ENCODE measurements at places on chromosomes 4 and X.

GRCh38 chr4:101211146-101211553 is 136.2 kb downstream of the PPP3CA start:
- DNase-seq = no peak

DNA sequence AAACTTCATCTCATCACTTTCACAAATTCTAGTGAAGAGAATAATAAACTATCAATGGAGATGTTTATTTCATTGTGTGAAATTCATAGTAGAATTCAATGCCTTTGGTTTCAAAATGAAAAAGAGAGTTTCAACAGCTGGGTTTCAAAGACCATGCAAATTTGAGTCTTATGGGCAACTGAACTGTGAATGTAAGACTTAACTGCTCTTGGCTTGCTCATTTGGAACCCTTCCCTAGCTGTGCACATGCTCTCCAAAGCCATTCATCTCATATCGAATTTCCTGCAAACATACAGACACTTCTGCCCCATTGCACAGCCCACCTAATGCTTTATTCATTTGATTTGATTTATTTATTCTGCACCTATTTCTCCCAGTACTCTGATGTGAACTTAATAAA is 154.5 kb downstream of the GRXCR1 start:
- DNase-seq = no peak

DNA sequence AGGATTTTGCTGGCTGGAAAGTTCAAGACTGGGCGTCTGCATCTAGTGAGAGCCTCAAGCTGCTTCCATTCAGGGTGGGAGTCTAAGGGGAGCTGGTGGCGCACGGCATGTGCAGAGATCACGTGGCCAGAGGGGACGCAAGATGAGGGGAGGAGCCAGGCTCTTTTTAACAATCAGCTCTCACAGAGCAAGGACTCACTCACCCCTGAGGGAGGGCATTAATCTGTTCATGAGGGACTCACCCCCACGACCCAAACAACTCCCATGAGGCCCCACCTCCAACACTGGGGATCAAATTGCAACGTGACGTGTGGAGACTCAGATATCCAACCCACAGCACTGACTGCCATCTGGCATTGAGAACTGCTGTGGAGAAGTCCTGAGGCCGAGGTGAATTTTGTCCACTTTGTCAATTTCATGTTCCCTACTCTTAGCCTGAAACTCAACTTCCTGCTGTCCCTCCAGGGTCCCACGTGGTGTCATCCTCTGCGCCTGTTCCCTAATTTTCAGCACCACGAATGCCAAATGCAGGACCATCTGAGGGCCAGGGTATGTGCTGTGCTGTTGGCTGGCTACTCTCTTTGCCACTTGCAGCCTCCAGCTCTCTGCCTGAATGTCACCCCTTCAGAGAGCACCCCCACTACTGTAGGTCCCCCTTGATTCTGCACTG is 5.6 kb downstream of the ZFP92 start:
- no peak for DNase-seq

DNA sequence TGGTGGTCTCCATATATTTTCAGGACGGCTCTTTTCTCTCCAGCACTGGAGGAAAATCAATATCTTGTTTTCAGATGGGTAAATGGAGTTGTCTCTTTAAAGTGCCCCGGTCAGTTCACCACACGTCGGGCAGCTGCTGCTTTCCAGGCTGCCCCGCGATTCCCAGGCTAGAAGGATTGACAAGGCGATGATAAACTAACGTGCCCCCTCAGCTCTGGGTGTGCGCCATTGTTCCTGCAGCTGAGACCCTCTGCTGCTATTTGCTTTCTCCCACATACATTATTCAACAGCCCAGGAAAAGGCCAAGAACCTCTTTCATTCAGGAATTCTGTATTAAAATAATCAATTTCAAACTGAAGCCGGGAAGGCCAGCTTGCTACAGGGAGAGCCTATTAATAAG is 254.5 kb downstream of the SOX3 start:
- no peak for DNase-seq

DNA sequence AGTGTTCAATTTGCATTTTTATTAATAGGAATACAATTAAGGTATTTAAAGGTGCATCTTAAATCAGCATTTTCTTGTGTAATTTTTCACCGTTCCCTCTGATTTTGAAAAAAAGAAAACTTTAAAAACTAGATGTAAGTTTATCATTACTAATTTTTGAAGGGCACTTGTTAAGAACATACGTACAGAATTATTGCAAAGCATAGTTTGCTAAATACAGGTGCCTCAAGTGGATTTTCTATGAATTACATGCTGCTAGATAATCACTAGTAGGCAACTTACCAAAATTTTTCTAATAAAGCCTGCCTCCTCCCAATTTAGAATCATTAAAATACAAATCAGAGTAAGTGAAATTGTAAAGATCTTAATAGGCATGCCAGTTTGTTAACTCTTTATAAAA is 8.5 kb downstream of the CNKSR2 start:
- no peak for DNase-seq

DNA sequence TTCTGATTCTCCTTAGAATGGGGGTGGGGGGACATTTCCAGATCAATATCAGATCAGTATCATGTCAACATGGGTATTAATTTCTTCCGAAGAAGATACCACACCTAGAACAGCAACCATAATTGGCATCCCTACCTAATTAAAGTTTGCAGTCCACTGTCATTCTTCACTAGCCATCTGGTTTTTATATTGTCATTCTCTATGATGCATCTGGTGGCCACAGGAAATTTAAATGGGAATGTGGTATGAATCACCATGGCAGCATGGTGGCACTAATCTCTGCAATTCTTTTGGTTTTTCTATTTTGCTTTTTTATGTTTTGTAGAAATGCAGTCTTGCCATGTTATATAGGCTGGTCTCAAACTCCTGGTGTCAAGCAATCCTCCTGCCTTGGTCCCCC is 16.6 kb upstream of the UBE2D3 start:
- no peak for DNase-seq

- DNase-seq = no peak
Measured at GRCh38 chr4:7663075-7663541, 228.4 kb upstream of the PSAPL1 start.

- DNase-seq = no peak
Measured at GRCh38 chrX:47515941-47516665, 33.1 kb upstream of the ZNF41 start.

DNA sequence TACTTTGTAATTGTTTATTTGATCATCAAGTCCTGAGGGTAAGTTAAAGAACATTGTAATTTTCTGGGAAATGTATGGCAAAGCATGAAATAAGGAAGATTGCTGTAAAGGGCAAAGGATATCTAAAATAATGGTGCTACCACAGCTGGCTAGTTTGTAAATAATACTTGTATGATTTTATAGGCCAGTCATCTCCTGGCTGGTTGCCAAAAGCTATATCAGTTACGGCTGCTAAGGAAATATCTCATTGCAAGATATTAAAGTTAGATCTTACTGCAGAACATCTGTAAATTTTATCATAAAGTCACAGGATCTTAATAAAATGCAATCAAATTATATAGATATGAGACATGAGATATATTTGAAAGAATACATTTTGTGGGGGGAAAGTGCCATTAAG is 150.8 kb upstream of the CXCL13 start:
- DNase-seq = no peak

- no peak for DNase-seq
Measured at GRCh38 chr4:48436318-48436717, 46.8 kb upstream of the SLC10A4 start.

DNA sequence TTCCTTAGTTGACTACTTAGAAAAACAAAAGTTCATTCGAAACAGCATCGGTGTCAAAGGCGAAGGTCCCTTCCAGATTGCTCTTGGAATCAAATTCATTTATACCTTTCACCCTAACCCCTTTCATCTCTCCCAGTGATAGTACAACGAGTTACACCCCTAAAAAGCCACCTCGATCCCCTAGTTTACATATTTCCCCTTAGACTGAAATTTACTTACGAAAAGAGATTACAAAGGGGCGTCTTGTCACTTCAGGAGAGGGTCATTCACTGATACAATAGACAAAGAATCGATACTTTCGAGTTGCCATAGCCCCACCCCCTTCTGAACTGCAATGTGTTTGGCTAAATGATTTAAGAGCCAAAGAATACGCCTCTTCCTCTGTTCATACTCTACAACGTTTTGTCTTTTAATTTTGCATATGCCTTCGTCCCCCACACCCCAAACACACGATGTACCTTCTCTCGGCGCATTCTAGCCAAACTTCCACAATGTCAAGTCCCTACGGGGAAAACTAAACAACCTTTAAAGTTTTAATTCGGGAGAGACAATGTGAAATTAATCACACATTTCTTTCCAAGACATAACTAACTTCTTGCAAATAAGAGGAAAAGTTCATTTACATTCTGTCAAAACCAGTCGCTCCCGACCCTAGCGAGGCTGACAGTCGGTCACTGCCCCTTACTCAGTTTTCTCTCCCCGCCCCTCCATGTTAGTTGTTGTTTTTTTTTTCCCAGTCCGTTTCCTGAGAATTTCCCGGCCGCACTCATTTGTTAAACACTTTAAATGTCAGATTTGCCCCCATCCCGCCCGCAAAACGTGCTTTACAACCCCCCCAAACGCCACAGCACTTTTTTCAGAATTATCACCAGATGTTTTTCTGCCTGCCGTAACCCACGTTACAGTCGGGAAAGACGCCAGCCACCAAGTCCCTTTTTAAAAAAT is 88.6 kb downstream of the HPRT1 start:
- no peak for DNase-seq

GRCh38 chrX:151688695-151689094 is 6.6 kb upstream of the PRRG3 start:
- no peak for DNase-seq

- no peak for DNase-seq
Measured at GRCh38 chrX:18981124-18981807, 2.6 kb downstream of the PHKA2 start.

GRCh38 chr4:165751882-165752281 is 121.2 kb upstream of the TLL1 start:
- DNase-seq = no peak

GRCh38 chr4:185398618-185399017 is 2.0 kb downstream of the ANKRD37 start:
- no peak for DNase-seq

GRCh38 chr4:86089053-86089452 is 270.8 kb downstream of the MAPK10 start:
- DNase-seq = no peak

GRCh38 chrX:143757887-143758286 is 37.3 kb upstream of the SPANXN2 start:
- DNase-seq = no peak

- DNase-seq = no peak
Measured at GRCh38 chrX:79161655-79162054, 17.2 kb downstream of the GPR174 start.

DNA sequence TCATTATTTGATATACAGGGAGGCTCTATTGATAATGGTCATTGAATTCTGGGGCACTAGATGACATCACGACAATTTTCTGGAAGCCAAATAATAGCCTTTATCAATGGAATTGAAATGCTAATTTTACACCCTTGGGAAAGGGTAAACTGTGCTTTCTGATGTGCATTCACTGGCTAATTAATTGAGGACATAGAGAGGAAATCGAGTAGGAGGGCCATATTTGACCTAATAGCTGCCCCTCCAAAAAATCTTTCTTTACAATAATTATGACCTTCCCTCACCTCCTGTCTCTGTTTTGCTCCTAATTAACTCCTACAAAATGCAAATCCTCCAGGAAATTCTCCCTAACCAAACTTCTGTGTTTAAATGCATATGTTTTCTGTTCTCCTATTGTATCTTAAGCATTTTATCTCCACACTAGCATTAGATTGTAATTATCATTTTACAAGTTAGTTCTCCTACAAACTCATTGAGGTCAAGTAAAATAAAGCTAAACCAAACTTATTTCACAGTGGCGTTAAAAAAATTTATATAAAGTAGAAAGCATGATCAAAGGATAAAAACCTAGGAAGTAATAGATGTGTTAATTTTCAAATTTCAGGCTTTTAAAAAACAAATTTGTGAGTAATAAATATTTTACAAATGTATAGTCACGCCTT is 1414.0 kb upstream of the AGA start:
- DNase-seq = no peak

DNA sequence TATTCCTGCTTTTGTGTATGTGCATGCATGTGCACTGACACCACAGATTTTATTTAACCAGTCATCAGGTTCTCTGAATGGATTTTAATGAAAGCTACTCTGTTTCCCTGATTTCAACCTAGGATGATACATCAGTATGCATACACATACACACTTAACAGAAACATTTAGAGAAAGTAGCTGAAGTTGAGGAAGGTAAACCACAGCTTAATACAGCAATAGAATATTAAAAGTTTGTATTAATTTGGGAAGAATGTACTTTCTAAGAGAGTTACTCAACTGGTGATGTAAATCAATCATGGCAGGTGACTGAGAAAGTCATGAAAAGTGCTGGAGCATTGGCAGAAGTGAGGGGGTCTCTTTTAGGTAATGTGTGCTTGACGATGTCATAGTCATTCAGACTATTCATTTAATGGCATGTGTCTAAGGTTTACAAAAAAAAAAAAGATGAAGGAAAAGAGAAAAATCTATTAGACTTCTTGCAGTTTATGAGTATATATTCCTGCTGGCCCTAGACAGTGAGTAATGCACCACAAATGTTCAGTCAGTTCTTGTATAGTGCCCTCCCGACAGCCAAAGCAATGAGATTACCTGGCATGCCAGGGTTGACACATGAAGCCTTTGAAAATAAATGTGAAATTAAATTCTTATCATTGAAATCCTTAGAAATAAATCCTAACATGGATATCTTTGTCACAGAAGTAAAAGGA is 187.6 kb downstream of the RAPGEF2 start:
- DNase-seq = no peak

- no peak for DNase-seq
Measured at GRCh38 chr4:110753466-110753865, 130.6 kb upstream of the PITX2 start.

GRCh38 chr4:38266616-38267015 is 306.4 kb downstream of the PTTG2 start:
- DNase-seq = no peak

DNA sequence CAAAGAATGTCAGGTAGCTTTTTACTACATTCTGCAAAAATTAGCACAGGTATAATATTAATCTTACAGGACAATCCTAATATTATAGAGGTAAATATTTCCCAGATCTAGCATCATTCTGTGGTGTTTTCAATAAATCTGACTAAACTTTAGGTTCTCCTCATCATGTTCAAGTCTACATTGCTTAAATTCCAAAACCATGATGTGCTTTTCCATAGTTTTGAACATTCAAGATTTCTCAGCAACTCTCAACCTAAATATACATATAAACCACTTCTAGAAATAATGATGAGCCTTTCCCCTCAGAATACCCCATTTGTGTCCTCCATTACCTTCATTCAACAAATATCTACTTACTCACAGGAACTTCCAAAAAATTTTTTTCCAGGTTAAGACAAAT is 23.1 kb downstream of the EIF4E start:
- DNase-seq = no peak

GRCh38 chr4:95181243-95181995 is 367.4 kb downstream of the UNC5C start:
- no peak for DNase-seq

GRCh38 chrX:115177932-115178331 is 11.3 kb upstream of the RBMXL3 start:
- DNase-seq = no peak

GRCh38 chr4:129377131-129377845 is 281.3 kb downstream of the C4orf33 start:
- no peak for DNase-seq

All from stimulated activated CD8-positive, alpha-beta memory T cell treated with anti-CD3 and anti-CD28 coated beads, Interleukin-4, amount 100 ng/mL, for 1 hour (primary cell).